ENCODE measurements at places on chromosomes 12 and 14.

DNA sequence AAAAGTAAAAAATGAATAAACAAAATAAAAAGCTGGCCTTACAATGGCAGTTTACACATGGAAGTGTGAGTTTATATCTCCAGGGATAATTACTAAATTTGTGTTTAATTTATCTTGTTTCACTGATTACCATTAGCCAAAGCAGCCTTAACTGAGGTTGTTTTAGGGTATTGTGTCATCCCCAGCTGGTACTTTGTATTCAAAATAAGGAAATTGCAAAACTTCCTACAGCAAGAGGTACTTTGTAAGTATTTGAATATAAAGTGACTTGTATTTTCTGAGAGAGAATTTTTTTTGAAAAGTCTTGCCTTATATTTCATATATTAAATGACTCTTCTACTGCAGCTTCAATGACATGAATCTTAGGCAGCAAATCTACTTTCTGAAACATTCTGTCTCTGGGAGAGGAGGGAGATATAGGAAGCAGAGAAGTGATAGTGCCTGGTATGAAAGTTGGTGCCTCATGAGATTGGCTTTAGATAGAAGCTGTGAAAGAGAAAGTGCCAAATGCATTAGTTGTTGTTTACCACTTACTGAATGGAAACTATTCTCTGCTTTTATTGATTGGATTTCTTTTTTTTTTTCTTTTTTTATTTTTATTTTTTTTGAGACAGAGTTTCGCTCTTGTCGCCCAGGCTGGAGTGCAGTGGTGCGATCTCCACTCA, 6.7 kb downstream of the FNTB start:
- peak; percentile 69 for DNase-seq

DNA sequence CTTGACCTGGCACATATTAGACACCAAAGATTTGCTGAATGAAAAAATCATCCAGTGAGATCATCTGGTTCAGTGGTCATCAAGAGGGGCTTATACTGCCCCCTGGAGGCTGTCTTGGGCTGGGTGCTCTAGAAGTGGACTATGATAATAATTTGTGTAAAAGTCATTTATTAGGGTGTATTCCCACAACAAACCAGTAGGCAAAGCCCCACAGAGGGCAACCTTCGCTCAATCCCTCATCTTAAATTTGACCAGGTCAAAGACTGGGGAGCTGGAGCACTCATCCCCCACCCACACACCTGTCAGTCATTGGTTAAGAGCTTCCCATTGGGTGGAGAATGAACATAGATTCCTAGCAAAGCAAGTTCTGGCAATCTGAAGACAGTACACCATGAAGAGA, 20.0 kb upstream of the FICD start:
- DNase-seq, result peak; percentile 83

DNA sequence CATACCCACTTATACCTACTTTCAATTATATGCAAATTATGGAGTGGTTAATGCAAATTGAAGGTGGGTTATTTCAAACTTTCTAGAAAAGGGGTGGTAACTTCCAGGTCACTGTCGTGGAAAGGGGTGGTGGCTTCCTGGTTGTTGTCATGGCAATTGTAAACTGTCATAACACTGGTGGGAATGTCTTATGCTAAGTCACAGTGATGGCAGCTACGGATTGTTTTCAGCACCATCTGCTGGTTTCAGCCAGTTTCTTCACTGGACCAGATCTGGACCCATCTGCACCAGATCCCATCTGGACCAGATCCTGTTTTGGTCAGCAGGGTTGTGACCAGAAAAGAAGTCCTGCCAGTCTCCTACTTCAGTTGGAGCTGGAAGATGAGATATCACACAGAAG, 1469.3 kb downstream of the AACS start:
- no peak for DNase-seq

DNA sequence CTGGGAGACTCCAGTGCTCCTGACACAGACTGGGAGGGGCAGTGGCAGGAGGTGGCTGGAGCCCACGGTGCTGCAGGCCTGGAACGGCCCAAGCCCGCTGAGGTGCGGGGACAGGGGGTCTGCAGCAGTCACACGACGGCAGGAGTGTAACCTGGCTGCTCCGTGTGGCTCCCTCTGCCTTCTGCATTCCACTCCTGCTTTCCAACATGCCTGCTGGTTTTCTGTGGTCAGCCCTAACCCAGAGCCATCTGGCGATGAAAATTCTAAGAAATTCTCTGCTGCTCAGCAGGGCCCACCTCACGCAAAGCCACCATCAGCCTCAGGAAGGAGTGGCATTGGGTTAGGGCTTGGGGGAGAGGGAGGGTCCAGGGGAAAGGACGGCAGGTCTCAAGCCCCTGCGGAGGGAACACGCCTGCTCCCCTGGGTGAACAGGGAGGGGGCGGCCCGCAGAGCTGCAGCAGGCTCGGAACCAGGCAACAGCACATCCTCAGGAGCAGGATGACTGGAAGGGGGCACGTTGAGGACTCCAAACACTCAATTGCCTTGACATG, 5.0 kb upstream of the FBRSL1 start:
- DNase-seq, result no peak

GRCh38 chr12:46144433-46144832, 124.4 kb downstream of the SLC38A1 start:
- DNase-seq, result no peak

DNA sequence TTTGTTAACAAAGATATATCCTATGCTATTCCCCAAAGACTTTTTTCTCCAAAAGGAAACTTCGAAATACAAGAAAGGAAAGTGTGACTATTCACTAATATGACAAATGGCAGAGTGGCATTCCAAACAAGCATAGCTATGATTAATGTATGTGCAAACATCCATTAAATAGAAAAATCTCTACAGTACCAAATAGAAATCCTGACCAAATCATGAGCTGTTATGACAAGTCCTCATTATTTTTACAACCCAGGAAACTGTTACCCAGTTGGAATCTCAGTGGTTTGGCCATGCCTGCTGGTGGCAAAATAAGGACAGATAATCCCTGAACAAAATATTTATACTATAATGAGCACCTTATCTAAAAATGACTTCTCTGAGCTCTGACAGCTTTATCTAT, 202.1 kb downstream of the SEC23A start:
- DNase-seq, result no peak

GRCh38 chr12:132154341-132154761, 10.1 kb downstream of the NOC4L start:
- no peak for DNase-seq

DNA sequence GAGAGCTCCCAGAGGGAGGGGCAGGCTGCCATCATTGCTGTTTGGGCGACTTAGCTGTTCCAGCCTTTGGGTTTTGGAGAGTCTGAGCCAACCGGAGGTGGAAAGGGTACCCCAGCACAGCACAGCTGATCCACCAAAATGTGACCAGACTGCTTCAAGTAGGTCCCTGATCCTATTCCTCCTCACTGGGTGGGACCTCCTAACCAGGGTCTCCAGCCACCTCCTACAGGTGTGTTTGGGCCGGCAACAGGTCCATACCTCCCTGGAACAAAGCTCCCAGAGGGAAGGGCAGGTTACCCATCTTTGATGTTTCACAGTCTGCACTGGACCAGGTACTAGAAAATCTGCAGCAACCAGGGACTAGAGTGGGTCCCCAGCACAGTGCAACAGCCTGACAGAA, 53.8 kb downstream of the CAND1 start:
- no peak for DNase-seq

DNA sequence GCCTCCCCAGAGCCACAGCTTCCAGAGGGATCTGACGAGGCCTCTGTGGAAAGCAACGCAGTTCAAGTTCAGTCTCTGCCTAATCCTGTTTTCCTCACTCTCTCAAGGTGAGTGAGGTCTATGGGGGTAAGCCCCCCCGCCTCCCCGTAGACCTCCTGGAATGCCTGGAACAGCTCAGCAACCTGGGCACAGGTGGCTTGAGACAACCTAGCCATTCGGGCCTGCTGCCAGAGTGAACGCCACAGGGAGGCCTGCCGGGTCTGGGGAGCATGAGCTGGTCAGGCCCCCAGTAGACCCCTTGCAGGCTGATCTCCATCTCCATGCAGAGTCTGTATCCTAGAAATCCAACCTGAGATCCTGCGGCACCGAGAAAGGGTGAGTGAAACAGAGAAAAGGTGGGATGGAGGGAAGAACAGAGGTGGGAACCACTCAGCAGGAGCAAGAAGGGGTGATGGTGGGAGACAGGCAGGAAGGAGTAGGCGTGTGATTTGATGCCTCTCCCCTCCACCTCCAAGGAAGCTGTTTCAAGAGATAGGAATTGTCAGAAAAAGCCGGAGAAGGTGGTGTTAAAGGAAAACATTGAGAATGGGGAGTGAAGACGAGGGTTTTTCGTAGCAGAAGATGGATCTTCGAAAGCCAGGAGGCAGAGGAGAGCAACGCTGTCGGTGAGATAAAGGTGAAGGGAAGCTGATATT, 123.1 kb upstream of the PRMT8 start:
- DNase-seq, result no peak

- no peak for DNase-seq
Observed at GRCh38 chr14:82182646-82183045, 649.0 kb upstream of the SEL1L start.

DNA sequence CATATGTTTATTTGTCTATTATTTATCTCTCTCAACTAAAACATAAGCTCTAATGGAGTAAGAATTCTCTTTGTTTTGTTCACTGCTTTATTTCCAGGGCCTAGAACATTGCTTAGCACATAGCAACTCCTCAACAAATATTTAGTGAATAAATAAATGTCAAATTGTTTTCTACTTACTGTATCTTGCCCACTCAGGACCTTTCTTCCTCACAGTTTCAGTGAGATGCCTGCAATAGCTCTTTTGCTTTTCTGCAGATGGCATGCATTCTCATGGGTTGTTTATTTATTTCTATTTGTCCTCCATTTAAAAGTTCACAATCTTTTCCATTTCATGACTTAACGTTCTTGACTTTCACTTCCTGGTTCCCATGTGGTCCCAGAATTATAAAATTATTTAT, 94.9 kb upstream of the TTC7B start:
- DNase-seq, result peak; percentile 2

GRCh38 chr12:2185751-2186341, 133.1 kb downstream of the CACNA1C start:
- no peak for DNase-seq

DNA sequence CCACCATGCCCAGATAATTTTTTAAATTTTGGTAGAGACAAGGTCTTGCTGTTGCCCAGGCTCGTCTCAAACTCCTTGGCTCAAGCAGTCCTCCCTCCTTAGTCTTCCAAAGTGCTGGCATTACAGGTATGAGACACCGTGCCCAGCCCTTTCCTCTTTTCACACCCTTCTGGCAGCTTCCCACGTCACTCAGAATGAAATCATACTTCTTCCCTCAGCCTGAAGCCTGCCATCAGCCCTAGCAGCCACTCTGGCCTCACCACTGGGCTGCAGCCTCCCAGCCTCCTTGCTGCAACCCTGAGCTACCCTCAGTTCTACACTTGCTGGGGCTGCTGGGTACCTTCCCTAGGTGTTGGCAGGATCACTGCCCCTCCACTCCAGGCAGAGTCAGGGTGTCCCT, 18.2 kb downstream of the ANKRD9 start:
- DNase-seq, result no peak

DNA sequence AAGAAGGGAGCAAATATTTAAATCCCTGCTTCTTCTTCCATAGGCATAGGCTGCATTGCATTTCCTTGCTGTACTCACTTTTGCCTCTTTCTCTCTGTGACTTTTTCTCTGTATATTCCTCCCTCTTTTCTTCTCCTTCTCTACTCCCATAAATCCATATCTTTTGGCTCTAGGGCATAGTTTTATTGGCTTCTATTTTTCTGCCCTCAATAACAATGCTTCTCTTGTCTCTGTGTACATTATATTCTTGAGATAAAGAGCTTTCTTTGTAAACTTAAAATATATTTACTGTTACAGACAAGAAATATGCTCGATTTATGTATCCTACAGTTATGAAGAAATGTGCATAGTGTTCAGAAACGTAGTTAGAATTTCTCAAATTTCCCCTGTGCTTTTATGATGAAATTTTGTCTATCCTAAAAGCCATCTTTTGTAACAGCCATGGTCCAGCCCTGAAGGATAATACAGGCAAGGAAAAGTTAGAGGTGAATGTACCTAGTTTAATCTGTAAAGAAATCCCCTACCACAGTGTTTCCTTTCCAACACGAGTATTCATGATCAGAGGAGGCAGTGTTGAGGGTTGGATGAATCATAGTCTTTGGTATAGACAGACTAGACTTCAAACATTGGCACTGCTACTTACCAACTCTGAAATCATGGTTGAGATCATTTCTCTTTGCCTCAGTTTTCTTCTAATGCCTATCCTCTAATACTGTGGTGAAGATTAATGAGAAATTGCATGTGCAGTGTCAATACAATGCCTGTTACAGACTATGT, 173.3 kb upstream of the FAR2 start:
- DNase-seq, result no peak

DNA sequence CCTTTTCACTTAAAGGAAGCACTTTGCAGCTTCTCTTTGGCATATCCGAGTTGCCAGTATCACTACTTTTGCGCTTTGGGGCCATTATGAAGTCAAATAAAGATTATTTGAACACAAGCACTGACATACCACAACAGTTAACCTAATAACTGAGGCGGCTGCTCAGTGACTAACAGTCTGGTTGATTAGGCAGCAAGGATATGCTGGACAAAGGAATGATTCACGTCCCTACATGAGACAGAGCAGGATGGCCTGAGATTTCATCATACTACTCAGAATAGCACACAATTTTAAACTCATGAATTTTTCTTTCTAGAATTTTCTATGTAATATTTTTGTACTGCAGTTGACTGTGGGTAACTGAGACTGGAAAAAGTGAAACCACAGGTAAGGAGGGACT, 56.9 kb upstream of the E2F7 start:
- no peak for DNase-seq

GRCh38 chr12:54220092-54220557, 31.3 kb upstream of the SMUG1 start:
- peak; percentile 67 for DNase-seq

DNA sequence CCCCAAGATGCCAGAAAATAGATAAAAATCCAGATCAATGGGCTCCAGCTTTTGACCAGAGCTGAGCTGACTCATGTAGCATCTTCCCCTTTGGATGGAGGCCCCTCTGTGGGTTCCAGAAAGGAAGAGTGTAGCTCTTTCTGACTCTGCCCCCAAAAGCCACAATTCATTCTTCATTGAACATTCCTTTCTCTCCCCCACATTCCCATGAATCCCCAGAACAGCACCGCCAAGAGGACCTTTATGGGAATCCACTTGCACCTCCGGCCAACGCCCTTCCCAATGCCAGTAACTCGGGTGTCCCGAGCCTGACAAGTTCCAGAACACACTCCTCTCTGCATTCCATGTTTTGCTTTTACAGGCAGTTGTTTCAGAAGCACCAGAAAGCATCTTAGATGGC, 210.6 kb upstream of the DIO3 start:
- no peak for DNase-seq

- no peak for DNase-seq
Observed at GRCh38 chr12:132152411-132152821, 8.2 kb downstream of the NOC4L start.

DNA sequence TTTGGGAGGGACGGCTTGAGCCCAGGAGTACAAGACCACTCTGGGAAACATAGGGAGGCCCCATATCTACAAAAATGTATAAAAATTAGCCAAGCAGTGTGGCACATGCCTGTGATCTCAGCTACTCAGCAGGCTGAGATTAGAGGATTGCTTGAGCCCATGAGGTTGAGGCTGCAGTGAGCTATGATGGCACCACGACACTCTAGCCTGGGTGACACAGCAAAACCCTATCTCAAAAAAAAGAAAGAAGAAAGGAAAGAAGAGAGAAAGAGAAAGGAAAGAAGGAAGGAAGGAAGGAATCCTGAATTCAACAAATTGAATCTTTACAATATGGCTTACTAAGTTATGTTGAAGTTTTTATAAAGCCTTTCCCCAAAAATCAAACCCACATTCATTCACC, 2.1 kb downstream of the KIF21A start:
- DNase-seq, result no peak
